ENCODE measurements at places on chromosomes 2 and 18.

DNA sequence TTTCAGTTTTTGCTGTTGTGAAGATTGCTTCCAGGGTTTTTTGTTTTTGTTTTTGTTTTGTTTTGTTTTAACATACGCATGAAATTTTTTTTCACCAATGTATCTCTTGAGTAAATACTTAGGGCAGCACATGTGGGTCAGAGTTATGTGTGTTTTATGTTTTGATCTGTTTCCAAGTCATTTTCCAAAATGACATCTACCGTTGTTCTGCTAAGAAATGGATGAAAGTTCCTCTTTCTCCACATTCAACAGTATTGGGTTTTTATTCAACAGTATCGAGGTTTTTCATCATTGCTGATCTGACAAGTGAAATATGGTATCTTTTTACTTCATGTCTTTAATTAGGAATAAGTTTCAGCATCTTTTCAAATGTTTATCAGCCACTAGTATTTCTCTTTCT lies 16.7 kb downstream of the RNF144A start:
- DNase-seq: no peak

DNA sequence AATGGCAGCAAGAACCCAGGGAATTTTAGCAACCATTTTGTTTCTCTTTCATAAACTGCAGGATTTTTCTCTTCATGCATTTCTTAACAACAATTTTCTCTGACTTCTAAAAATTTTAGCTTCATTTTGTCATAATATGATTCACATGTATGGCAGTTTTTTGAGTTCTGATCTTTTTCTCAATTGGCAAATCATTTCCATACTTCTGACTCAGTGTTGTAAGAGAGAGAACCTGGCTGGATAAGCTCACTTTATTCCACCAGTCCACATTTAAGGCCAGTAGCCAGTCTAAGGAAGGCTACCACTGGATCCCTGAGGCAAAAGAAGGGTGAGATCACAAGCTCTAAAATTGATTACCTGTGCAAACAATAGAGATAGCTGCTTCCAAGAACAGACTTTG lies 42.8 kb upstream of the COL3A1 start:
- no peak for DNase-seq

DNA sequence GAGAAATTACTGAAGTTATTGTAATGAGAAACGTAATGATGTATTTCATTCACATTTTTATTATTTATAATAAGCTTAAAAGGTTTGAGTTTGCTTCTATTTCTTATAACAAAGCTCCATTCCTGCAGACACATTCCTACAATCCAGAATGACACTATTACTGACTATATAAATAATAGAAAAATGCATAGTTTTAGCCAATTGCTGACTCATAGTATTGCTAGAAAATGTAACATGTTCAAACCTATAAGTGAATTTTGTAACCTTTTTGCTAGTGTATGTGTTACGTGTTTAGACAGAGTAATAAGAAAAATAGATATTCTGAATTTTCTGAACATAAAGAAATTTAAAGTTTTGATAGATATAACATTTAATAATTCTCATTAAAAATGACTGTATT lies 9.3 kb upstream of the VWC2L start:
- DNase-seq: no peak

DNA sequence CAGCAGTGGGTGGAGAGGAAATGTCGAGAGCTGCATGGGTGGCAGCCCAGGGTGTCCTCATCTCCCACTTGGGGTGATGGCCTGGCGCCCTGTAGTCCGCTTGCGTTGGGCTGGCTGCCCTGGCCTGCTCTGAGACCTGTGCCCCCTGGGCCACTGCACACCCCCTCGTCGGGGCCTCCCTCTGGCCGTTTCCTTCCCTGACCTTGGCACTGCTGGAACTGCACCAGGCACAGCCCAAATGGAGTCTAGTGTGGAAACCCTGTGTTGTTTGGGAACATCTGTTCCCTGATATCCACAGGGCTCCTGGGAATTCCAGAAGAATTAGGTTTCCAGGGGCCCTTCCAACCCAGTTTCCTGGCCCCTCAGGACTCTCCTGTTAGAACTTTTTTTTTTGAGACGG lies 13.9 kb downstream of the EFHD1 start:
- no peak for DNase-seq

GRCh38 chr2:190948671-190949070 lies 65.3 kb downstream of the STAT1 start:
- no peak for DNase-seq

DNA sequence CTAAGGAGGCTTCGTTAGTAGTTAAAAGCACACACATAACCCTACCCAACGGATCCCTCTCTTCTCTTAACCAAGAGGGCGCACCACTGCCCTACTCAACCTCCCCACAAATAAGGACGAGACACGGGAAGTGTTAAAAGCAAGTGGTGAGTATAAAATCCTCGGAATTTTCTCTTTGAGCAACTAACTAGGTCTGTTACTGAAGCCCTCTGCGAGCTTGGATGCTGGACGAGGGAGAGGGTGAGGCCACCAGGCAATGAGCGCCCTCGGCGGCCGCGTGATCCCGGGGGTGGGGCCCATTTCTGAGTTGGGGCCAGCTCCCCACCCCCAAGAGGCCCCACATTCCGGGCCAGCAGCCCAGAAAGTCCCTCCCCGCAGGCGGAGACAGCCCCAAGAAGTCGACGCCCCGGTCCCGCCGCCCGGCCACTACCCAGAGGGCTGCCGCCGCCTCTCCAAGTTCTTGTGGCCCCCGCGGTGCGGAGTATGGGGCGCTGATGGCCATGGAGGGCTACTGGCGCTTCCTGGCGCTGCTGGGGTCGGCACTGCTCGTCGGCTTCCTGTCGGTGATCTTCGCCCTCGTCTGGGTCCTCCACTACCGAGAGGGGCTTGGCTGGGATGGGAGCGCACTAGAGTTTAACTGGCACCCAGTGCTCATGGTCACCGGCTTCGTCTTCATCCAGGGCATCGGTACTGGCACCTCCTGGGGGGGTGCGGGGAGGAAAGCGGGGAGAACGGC lies at the start of gene CYBRD1:
CYBRD1 (plus strand) TSS at position 423 of the 736 bp plus-strand sequence; CDS start at position 495, 72 bp downstream.
- DNase-seq: no peak

DNA sequence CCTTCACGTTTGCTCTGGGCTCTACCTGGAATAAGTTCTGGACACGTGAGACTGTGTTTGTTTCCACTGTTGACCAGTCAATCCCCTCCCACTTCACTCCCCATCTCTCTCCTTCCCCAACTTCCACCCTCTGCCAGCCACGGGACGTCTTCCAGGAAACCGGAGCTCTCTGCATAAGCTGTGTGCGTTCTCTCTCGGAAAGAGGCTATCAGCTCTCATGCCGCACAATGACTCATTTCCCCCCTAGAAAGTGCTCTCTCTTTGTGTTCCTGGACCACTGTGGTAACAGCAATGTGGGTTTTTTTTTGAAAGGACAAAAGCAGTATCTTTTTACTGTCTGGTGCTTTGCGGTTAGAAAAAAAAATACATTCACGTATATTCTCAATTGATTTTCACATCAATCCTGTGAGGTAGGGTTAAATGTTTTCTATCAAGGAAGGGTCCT lies 10.2 kb downstream of the PROKR1 start:
- DNase-seq: no peak

GRCh38 chr2:163859951-163860350 lies 124.1 kb upstream of the FIGN start:
- no peak for DNase-seq

GRCh38 chr2:127107622-127107999 lies 657 bp upstream of the BIN1 start:
- no peak for DNase-seq
